ENCODE measurements at places on chromosomes 5 and 9.

DNA sequence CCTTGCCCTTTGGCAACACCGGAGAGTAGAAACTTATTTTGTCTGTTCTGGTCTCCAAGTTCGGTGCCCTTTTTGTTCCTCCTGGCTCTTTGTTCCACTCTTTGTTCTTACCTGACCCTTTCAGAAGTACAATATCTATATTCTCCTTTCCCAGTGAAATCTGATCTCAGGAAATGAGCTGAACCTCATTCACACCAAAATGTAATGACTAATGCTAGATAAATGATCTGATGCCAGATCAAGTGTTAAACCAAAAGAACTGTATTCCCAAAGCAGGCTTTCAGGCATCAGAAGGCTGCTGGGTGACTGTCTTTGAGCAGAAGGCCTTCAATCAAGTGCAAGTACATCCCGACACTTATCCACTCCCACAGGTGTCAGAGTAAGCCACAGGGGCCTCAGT lies 156.4 kb downstream of the SPOCK1 start:
- no peak for DNase-seq

DNA sequence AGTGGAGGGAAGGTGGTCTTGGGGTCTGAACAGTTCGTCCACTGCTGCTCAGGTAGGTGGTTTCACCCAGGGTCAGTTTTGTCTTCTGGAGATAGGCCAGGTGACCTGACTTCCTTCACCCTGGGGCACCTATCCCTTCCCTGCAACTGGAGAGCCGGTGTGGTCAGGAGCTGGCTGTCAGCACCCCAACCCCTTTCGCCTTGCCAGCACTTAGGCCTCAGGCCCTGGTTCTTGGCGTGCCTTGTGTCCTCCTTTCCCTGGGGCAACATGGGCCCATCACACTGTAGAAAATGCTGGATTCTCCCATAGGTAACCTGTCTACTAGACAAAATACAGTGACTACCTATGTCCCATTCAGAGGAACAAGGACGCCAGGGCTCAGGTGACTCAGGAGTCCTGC lies 13.1 kb downstream of the PROP1 start:
- DNase-seq: no peak

GRCh38 chr9:22143799-22144625 lies 134.9 kb upstream of the CDKN2B start:
- no peak for DNase-seq

GRCh38 chr9:110015759-110016158 lies 192.2 kb downstream of the C9orf152 start:
- DNase-seq: no peak

DNA sequence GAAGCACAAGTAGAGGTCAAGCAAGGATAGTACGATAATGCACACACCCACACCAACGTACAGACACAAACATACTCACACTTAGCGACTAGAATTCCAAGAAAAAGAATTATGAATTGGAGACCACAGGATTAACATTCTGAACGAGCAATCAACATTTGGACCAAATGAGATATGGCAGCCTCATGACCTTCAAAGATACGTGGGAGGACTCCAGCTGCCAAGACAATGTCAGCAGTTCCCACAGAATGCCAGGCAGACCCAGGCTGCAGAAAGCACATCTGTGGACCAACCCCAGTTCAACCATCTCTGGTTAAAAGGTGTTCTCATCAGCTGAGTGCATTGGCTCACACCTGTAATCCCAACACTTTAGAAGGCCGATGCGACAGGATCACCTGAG lies 187.6 kb upstream of the GRAMD2B start:
- no peak for DNase-seq

DNA sequence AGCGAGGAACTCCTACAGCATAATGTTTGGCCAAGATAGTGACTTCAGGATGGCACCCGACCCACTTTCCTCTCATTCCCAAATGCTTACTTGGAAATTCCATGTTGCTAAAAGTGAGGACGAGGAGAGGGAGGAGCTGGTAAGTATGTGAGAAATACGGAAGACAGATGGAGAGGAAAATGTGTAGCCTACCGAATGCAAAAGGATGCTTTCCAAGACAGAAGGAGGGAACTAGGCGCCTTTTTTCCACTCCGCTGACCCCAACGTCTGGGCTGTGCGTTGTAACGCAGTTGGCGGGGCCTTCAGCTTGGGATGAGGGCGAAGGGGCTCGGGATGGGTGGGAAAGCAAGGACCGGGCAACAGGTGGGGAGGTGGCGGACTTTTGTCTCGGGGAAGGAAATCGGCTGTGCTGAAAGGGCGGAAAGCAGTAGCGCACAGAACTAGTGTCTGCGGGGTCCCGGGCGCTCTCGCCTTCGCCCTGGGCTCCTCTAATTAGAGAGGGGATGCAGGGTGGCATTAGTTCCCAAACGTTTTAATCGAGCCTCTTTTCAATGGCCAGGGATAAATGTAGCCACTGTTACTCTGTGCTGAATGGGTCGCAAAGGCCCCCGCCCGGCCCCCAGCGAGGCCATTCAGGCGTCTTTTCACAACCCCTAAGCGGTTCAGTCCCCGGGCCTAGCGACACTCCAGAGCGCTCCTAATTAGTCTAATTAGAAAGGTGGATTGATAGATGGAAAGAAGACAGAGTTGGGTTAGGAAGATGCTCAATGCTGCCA lies 12.6 kb downstream of the FOXD1 start:
- DNase-seq: no peak

- no peak for DNase-seq
These were observed 175.4 kb downstream of the KIAA0825 start for GRCh38 chr5:94442991-94443390.

DNA sequence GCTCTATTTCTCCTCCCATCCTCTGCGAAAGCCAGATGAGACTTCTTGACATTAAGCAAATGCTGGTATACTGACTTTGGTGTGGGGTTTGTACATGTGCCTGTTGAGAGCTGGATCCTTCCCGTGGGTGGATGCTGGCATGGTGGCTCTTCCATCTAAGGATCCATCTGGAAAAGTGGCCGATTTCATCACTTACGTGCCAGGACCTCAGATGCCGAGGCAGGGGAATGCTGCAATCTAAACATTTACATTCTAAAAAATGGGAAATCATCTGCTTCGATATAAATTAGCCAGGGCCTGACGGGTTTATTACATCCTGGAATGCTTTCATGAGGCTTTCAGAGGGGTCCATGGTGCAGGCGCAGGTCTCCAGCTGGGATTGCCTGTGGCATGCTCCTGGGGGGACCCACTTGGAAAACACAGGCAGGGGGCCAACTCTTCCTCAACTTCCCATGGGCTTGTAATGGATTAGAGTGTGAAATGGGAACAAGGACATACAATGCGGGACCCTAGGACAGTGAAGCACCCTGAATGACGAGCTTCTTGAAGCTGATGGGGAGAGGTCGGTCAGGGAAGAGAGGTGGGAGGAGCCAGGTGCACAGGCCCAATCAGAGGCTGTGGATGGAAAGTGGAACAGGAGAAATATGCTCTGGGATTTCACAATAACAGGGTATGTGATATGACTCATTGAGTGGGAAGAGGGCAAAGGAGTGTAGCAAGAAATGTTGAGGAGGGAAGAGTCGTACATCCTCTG lies 105.5 kb upstream of the PITX1 start:
- DNase-seq: no peak

DNA sequence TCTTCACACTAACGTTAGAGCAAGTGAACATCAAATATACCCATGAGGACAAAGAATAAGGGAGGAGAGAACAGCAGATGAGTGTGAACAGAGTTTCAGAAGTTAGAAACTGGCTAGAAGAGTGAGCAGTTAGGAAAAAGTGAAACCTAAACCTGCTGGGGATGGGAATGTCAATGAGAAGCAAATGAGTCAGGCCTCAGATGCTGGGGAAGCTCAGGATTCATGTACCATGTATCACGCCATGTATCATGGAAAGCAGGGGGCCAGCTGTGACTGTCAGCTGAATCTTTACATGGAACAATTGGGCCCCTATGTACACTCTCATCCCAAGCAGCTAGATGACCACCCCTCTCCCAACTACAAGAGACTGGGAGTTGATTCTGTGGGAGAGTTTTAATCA lies 16.2 kb downstream of the GDF9 start:
- no peak for DNase-seq

GRCh38 chr5:14572385-14572784 lies 9.2 kb upstream of the OTULINL start:
- DNase-seq: no peak
